H4 (cell line): ENCODE measurements at places on chromosomes 6 and 20. TPM values are rescaled to one million over a fixed set of nuclear protein-coding genes. Genes with fewer than 3 reads are reported as not detected.

RSPH9 gene
- total RNA-seq = not detected in 2 replicates

MACROD2 gene
- 0.37 and 1.2 TPM in 2 replicates for total RNA-seq

LY86 gene
- not detected in 2 replicates for total RNA-seq

GRIK2 gene
- total RNA-seq = 1.4 and 2.9 TPM in 2 replicates

OR5V1 gene
- total RNA-seq = not detected in 2 replicates

HEBP2 gene
- 8.5 and 10.7 TPM in 2 replicates for total RNA-seq

CPNE5 gene
- total RNA-seq = not detected in 2 replicates

MYH7B gene
- 0.62 TPM in 1 of 2 replicates, not detected in the other for total RNA-seq

TSPO2 gene
- total RNA-seq = not detected in 2 replicates

SLC22A16 gene
- total RNA-seq = not detected in 2 replicates

CCN6 gene
- not detected in 2 replicates for total RNA-seq

FAM217A gene
- not detected in 2 replicates for total RNA-seq

C6orf52 gene
- 5.0 TPM in 1 of 2 replicates, not detected in the other for total RNA-seq

TP53INP2 gene
- 4.2 and 6.1 TPM in 2 replicates for total RNA-seq

TNNC2 gene
- not detected in 2 replicates for total RNA-seq

ANKRD66 gene
- total RNA-seq = not detected in 2 replicates

MDFI gene
- total RNA-seq = 0.72 TPM in 1 of 2 replicates, not detected in the other

COMMD7 gene
- 17.4 and 29.3 TPM in 2 replicates for total RNA-seq

MRAP2 gene
- total RNA-seq = not detected in 2 replicates

C20orf144 gene
- total RNA-seq = not detected in 2 replicates

DSP gene
- 0.02 and 0.04 TPM in 2 replicates for total RNA-seq

COL12A1 gene
- total RNA-seq = 247 and 272 TPM in 2 replicates

RIMS4 gene
- 3.2 and 4.1 TPM in 2 replicates for total RNA-seq

HLA-G gene
- not detected in 2 replicates for total RNA-seq

HRH3 gene
- not detected in 2 replicates for total RNA-seq

FAM50B gene
- total RNA-seq = 3.2 and 8.4 TPM in 2 replicates

BNIP5 gene
- total RNA-seq = not detected in 2 replicates

TMX4 gene
- total RNA-seq = 21.8 and 27.4 TPM in 2 replicates

NOX3 gene
- total RNA-seq = not detected in 2 replicates

SLX4IP gene
- total RNA-seq = 4.7 and 5.2 TPM in 2 replicates

CGAS gene
- total RNA-seq = not detected in 2 replicates

MUC21 gene
- not detected in 2 replicates for total RNA-seq

KHDC1L gene
- 1.3 TPM in 1 of 2 replicates, not detected in the other for total RNA-seq

C20orf96 gene
- 1.6 TPM in 2 replicates for total RNA-seq

SNTA1 gene
- total RNA-seq = 9.2 and 12.5 TPM in 2 replicates

TUBB2B gene
- total RNA-seq = 5.1 and 6.6 TPM in 2 replicates

POU5F1 gene
- total RNA-seq = not detected in 2 replicates

NRSN1 gene
- total RNA-seq = not detected in 2 replicates

SIRT5 gene
- 13.3 and 25.6 TPM in 2 replicates for total RNA-seq

APOM gene
- 0.91 and 1.1 TPM in 2 replicates for total RNA-seq

LAMA4 gene
- 16.4 and 18.4 TPM in 2 replicates for total RNA-seq
